Activated T-helper 9 cell treated with anti-CD3 and anti-CD28 coated beads, Interleukin-2, amount 50 U/mL, for 16 hours (primary cell): ENCODE measurements at places on chromosomes 1 and 21.

GRCh38 chr1:36346741-36347370, 23.4 kb upstream of the EVA1B start:
- DNase-seq, result no peak

DNA sequence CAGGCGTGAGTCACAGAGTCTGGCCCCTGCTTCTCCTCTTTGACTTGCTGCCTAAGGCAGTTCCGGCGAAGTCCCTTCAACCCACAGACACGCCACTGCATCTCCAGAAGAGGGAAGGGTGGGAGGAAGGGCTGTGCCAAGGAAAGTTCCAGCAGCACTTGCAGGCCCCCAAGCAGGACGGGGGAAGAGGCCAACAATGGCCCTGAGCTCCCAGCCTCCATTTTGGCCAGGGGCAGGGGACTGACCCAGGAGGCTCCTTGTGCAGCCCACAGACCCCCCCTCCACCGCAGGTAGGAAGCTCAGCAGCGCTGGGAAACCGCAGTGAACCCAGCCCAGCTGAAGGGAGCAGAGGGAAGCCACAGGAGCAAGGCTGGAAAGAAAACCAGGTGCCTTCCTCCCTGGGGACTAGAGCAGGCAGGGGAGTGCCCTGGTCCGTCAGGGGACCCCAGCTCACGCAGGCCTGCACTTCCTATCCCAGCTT, 35.4 kb downstream of the ACOT7 start:
- DNase-seq, result no peak

GRCh38 chr1:219990782-219991510, 55.4 kb downstream of the EPRS1 start:
- DNase-seq, result no peak

- no peak for DNase-seq
Observed at GRCh38 chr1:197197430-197197997, 51.0 kb upstream of the ASPM start.

GRCh38 chr1:244436336-244437085, 15.2 kb downstream of the ADSS2 start:
- DNase-seq, result no peak

DNA sequence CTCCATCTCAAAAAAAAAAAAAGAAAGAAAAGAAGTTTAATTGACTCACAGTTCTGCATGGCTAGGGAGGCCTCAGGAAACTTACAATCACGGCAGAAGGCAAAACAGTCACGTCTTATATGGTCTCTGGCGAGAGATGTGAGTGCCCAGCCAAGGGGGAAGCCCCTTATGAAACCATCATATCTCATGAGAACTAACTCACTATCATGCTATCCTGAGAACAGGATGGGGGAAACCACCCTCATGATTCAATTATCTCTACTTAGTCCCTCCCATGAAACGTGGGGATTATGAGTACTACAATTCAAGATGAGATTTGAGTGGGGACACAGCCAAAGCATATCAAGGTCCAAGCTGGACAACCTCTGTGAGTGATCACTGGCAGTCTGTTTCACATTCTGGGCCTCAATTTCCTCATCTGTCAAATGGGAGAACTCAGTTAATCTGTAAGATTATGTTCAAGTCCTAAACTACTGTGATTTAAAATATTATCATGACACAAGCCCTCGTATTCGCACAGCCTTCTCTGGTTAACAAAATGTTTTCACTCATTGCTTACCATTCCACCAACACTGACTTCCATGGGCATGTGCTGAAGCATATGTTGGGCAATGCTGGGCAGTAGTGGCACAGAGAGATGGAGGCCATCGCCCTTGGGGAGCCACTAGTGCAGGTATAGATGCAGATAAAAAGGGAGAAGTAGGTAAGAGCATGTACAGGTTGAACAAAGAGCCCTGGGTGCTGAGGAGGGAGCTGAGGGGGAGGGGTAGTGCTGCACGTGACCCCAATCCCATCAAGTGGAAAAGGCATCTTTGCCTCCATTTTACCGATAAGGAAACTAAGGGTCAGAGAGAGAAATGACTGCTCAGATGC, 46.2 kb upstream of the SLC2A1 start:
- no peak for DNase-seq

DNA sequence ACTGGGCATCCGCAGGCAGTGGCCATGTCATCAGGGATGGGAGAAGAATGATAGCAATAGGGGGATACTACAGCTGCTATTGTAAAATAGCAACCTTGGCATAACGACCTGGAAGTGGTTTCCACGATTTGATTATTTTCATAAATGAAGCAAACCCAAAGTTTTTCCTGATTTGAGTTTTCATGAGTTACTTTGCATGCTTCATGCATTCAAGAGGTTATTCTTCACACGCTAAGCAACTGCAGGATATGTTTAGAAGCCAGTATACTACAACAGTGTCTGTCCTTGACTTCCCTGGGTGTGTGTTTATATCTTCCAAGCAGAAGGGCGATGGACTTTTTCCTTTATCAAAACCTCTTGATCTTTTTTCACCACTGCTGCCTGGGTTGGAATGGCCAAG, 281.1 kb upstream of the DUSP10 start:
- no peak for DNase-seq

DNA sequence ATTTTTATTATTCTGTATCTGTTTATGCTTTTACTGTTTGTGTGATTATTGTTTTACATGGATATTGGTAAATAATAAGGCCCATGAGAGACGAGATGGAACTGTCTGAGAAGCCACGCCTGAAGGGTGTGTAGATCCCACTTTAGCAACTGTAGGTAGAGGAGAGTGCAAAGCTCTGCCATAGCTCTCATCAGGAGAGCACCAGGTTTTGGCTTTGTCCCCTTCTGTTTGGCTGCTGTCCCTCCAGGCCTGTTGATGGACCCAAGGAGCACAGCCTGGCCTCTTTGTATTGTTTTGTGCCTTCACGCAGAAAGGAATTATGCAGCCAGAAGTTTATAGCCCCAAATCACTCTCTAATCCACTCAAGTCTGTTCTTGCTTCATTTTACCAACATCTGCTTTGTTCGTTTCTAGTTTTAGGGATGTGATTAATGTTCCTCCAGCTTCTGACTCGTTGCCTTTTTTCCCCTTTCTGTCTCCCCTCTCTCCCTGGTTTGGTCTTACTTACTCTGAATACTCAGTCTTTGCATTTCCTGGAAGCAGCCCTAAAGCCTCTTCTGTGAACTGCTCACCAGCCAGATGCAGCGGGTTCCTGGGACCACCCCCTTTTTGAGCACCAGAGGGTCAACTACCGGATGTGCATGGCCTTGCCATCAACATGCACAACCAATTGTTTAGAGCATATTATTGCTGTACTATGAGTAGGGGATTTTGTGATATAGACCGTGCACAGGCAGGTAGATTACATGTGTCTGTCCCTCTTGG, 127.3 kb downstream of the HHAT start:
- no peak for DNase-seq

DNA sequence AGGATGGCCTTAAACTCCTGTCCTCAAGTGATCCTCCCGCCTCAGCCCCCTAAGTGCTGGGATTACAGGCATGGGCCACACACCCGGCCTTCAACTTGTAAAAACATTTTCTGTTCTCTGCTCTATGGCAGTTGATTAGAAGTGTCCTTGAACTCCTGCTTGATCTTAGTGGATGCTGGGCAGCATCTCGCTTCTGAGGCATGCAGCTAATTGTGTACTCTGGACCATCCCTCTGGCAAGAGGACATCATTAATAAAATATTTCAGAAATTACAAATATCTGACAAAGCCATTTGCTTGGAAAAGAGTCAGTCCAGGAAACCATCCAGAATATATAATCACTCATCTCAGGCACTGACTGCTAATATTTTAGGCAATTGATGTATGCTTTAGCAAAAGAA, 8.1 kb downstream of the NGF start:
- no peak for DNase-seq

GRCh38 chr21:20004367-20004766, 993.8 kb upstream of the NCAM2 start:
- DNase-seq, result no peak

- DNase-seq, result no peak
Observed at GRCh38 chr1:199264283-199264682, 625.4 kb downstream of the PTPRC start.
